ENCODE measurements at places on chromosomes 1 and 21. TPM values are rescaled to one million over a fixed set of nuclear protein-coding genes. Genes with fewer than 3 reads are reported as not detected.
A peak's percentile ranks its signal among the peaks of the same experiment; 100 is the strongest.

The OR2G6 gene
- not detected for total RNA-seq

The PLCH2 gene
- 3.8 TPM for total RNA-seq

DNA sequence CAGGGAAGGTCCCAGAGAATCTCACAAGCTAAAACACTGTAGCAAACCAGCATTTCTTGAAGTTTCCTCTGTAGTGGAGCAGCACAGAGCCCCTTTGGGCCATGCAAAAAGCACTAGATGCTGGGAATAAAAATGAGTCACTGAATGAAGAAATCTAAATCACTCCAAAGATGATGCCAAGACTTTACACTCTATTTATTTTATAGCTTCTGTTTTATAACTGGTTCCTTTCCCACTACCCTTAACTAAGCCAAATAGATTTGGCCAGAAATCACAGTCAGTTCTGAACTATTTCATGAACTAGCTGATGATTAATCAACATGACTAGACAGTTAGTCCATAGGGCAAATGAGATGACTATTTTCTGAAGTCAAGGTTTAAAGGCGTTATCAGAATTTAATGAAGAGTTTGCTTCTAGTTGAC, 89.5 kb downstream of the SCMH1 start:
- H3K27ac ChIP-seq, result no peak overlapping the region
- H3K36me3 ChIP-seq, result peaks cover 13% of the 10 kb centered on the region
- DNase-seq, result no peak
- peaks cover 5% of the 10 kb centered on the region for H3K4me1 ChIP-seq
- H3K4me3 ChIP-seq, result no peak overlapping the region
- no peaks in the 10 kb centered on the region for H3K27me3 ChIP-seq

DNA sequence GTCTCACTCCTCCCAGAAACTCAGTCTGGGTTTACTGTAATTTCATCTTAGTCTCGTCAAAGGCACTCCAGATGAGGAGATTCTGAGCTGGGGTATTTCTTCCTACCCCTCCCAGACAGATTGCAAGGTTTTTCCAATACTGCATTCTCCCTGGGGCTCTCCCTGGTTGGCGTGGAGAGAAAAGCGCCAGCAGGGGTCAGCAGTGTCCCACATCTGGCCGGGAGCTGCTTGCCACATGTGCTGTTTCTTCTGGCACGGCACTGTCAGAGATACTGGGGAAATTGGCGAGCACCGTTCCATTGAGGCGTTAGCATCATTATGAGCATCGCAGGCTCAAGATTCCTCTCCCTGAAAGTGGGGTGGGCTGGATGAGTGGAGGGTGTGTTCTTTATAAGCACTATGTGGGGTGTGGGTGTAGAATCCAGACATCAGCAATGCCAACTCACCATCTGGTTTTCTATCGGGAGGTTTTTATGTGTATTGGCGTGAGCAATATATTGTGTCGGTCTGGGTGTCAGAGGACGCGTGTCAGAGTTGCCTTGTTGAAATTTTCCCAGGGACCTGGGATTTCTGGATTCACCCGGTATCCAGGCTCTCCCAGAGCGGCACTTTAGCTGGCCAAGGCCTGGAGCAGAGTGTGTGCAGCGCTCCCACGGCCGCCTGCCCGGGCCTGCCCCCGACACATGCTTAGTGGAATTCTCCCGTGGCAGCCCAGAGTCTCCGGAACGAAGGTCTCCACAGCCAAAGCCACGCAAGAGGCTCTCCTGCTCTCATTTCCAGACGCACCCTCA, 8.0 kb upstream of the NAV1 start:
- H3K27me3 ChIP-seq, result no peaks in the 10 kb centered on the region
- peak; percentile 70 for DNase-seq
- H3K36me3 ChIP-seq, result no peaks in the 10 kb centered on the region
- peaks cover 28% of the 10 kb centered on the region for H3K4me1 ChIP-seq
- H3K4me3 ChIP-seq, result no peak overlapping the region

DNA sequence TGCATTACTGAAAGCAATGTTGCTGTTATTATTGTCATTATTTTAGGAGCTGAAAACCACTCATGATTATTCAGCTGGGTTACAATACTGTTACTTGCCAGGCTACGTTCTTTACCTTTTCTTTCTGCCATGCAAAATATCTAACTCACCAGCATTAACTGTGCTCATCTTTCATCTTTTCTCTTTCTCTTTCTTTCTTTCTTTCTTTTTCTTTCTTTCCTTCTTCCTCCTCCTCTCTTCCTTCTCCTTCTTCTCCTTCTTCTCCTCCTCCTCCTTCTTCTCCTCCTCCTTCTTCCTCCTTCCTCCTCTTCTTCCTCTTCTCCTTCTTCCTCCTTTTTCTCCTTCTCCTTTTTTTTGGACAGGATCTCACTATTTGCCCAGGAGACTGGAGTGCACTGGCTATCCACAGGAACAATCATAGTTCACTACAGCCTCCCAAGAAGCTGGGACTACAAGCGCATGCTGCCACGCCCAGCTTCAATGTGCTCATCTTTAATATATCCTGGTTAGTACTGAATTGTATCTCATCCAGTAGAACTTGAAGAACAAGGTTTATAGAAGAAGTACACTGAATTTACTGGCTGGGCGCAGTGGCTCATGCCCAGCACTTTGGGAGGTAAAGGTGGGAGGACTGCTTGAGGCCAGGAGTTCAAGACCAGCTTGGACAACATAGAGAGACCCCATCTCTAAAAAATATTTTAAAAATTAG, 6.9 kb upstream of the ZMYM4 start:
- H3K36me3 ChIP-seq, result no peaks in the 10 kb centered on the region
- DNase-seq, result no peak
- H3K27ac ChIP-seq, result no peak overlapping the region
- no peaks in the 10 kb centered on the region for H3K27me3 ChIP-seq
- no peak overlapping the region for H3K4me3 ChIP-seq

- no peak for DNase-seq
- H3K4me3 ChIP-seq, result no peak overlapping the region
- H3K36me3 ChIP-seq, result no peaks in the 10 kb centered on the region
- no peak overlapping the region for H3K27ac ChIP-seq
- H3K27me3 ChIP-seq, result no peaks in the 10 kb centered on the region
- H3K4me1 ChIP-seq, result no peaks in the 10 kb centered on the region
Observed at GRCh38 chr1:93441589-93441988, 6.3 kb upstream of the FNBP1L start.

DNA sequence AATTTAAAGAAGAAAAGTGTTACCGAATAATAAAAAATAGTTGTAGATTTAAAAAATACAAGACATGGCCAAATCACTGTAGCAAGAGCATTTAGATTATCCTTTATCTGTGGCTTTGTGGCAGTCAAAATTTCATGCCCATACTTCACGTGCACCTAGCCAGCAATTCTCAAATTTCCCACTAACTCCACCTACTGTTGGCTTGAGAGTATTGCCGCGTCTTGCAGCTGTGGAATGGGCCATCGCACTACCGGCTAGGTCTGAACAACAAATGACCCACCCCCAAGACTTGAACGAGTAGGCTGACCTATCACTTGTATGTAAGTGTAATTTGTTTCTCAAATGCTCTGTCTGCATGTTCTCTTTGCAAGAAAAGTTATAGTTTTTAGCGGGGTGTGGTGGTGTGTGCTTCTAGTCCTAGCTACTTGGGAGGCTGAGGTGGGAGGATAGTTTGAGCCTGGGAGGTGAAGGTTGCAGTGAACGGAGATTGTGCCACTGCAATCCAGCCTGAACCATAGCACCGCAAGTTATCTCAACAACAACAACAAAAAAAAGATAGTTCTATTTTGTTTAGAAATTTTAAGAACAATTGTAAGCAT, 4.1 kb downstream of the KRTAP13-4 start:
- no peaks in the 10 kb centered on the region for H3K4me1 ChIP-seq
- H3K27me3 ChIP-seq, result no peaks in the 10 kb centered on the region
- DNase-seq, result no peak
- H3K27ac ChIP-seq, result no peak overlapping the region
- H3K4me3 ChIP-seq, result no peak overlapping the region
- H3K36me3 ChIP-seq, result no peaks in the 10 kb centered on the region

DNA sequence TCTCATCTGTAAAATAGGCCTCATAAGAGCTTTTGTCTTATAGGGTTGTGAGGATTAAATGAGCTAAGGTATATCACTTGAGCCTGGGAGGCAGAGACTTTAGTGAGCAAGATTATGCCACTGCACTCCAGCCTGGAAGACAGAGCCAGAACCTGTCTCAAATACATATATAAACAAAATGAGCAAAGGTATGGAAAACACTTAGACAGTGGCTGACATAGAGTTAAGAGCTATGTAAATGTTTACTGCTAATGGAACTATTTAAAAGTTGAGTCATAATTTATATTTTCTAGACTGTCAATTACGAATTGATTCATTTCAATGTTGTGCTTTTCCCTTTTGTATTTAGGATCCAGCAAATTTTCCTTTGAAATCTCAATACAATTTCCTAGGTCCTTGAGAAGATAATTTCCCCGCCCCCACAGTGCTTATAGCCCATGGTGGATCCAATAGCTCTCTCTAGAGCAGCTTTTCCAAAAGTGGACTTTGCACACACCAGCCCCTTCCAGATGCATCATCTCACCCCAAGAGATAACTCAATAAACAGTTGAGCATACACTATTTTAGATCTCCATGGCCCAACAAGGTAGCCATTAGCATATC, 21.8 kb upstream of the RUNX3 start:
- H3K27ac ChIP-seq, result no peak overlapping the region
- H3K27me3 ChIP-seq, result no peaks in the 10 kb centered on the region
- H3K36me3 ChIP-seq, result no peaks in the 10 kb centered on the region
- no peak overlapping the region for H3K4me3 ChIP-seq
- H3K4me1 ChIP-seq, result no peaks in the 10 kb centered on the region

- no peak overlapping the region for H3K4me3 ChIP-seq
- H3K36me3 ChIP-seq, result no peaks in the 10 kb centered on the region
- peaks cover 20% of the 10 kb centered on the region for H3K27me3 ChIP-seq
- no peak overlapping the region for H3K27ac ChIP-seq
- DNase-seq, result no peak
Observed at GRCh38 chr1:25109531-25109951, 122.8 kb downstream of the SYF2 start.

The RPE65 gene
- total RNA-seq, result not detected

The RPAP2 gene
- total RNA-seq, result 20.0 TPM

The LRRC39 gene
- total RNA-seq, result 0.71 TPM

The IVL gene
- total RNA-seq, result 0.24 TPM

The TCHHL1 gene
- total RNA-seq, result not detected

DNA sequence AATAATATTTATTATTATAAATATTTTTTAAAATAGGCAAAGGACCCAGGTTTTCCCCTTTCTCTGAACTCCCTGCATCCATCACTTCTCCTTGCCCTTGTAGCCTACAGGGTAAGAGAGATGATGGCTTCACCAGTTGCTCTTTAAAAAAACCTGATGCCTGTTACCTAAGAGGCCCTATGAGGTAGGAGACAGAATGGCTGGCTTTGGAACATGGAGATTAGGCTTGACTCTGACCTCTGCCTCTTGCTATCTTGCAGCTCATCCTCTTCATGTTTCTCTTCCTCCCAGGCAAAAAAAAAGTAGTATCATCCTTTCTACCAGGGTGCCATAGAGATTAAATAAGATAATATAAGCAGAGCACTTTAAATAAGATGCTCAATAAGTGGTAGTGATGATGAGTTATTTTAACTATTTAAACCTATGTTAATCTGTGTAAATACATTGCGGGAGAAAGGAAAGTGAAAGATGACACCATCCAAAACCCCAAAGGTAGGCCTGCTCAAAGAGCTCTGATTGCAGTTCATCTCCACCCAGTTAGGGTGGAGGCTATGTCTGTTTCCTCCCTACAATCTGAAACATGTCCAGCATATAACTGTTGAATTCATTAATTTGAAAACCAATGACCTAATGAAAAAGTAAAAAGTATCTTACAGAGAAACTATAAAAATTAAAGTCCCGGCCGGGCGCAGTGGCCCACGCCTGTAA, 51.8 kb downstream of the RGS2 start:
- H3K4me3 ChIP-seq, result no peak overlapping the region
- H3K36me3 ChIP-seq, result no peaks in the 10 kb centered on the region
- H3K27me3 ChIP-seq, result no peaks in the 10 kb centered on the region
- no peak overlapping the region for H3K27ac ChIP-seq

DNA sequence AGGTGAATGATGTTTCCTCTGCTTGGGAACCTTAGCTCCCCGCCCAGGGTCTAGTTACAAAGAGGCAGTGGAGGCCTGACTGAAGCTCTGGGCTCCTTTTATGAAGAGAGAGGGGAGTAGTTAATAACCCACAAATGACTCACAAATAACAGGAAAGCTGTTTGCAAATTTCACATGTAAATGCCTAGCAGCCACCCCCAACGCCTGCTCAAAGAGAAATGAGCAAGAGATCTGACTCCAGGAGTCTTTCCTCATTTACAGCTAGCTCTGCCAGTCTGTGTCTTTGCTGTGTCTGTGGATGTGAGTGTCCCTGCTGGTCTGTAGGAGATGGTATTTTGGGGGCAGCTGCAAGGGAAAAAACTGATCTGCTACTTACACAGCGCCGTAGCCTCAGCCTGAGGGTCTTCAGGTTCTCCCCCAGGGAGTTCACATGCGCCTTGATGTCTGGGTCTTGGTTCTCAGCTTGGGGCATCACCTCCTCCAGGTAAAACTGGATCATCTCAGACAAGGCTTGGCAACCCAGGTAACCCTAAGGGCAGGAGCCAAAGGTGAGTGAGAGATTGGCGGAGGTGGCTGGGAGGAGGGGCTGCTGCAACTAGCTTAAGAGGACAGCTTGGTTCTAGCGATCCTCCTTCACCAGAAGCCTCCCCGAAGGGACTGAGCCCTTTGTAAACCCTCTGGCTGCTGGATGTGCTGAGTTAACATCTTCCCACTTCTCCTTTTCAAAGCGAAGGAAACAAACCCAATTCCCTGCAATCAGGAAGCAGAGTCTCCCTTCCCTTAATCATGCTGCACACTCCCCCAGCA, at the start of gene IL19:
Gene IL19 (plus strand): TSS at position 243 of the 807 bp plus-strand sequence. CDS start 65,890 bp downstream, outside the sequence.
- DNase-seq, result no peak
- H3K36me3 ChIP-seq, result no peaks in the 10 kb centered on the region
- H3K4me3 ChIP-seq, result peak within 1 kb of the TSS; percentile 27
- H3K27ac ChIP-seq, result peak within 1 kb of the TSS; percentile 25
- peaks cover 52% of the 10 kb centered on the region for H3K4me1 ChIP-seq
- H3K27me3 ChIP-seq, result no peaks in the 10 kb centered on the region

The ARHGEF19 gene
- total RNA-seq, result 15.6 TPM

The GNG4 gene
- total RNA-seq, result not detected

DNA sequence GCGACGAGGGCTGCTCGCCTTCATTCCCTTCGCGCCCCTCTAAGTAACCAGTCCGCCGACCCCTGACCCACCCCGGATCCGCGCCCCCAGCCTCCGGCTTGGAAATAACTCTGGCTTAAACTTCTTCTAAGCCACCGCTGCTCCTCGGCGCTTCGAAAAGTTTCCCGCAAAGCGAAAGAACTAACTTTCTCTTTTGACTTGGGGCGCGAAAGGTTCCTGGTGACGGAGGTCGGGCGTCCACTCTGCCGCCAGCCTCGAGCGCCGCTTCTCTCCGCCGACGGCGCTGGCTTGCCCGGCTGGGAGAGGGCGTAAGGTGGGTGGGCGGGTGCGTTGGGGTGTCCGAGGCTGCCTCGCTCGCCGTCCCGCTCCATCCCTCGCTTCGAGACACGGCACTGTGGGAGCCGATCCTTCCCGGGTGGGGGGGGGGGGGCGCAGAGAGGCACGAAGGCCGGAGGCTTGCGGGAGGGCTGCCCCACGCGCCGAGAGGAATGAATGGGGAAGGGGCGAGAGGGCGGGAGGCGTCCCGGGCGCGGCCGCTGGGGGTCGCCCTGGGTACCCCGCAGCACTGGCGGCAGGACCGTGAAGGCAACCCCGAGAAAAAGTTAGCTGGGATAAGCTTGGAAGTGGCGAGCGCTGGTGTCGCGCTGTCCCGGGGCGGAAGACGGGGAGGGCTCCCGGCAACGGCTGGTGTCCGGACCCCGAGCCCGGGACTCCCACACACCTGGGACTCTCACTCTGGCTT, 569 bp downstream of the ATF3 start:
- no peaks in the 10 kb centered on the region for H3K36me3 ChIP-seq
- peak; percentile 74 for DNase-seq
- H3K27ac ChIP-seq, result peak overlapping the region; percentile 99
- peaks cover 17% of the 10 kb centered on the region for H3K27me3 ChIP-seq
